ENCODE measurements at places on chromosomes 12 and 14. TPM values are rescaled to one million over a fixed set of nuclear protein-coding genes. Genes with fewer than 3 reads are reported as not detected.

TEX22 gene
- total RNA-seq, result 0.10 TPM

CEBPE gene
- not detected for total RNA-seq

OR6C4 gene
- total RNA-seq, result not detected

USP44 gene
- 0.17 TPM for total RNA-seq
